ENCODE measurements at places on chromosomes 6 and 20.

DNA sequence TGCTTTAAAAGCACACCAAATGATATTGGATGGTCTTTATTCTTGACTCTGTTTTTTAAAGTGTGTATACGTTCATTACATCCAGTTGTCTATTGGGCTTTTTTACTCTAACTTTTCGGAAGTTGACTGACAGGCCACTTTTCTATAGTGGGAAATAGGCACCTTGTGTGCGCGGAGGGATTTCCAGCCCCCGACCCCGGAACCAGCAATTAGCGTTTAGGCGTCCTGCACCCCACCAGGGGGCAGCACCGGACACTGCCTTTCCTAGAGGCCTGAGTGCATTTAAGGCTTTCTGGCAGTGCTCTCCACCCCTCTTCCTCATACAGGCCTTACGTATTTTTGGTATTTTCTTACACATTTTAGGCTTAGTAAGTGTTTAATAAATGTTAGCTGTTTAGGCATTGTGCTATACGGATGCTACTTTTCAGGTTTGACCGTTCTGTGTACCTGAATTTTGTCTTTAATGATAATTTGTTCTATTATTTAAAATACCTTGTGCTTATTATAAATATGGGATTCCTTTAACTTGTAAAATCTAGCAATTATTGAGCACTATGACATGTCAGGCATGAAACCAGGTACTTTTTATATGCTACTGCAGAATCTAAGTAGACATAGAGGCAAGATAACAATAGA lies 231.8 kb downstream of the BCKDHB start:
- DNase-seq: peak; percentile 30

GRCh38 chr6:147820520-147820919 lies 312.0 kb downstream of the SAMD5 start:
- no peak for DNase-seq

DNA sequence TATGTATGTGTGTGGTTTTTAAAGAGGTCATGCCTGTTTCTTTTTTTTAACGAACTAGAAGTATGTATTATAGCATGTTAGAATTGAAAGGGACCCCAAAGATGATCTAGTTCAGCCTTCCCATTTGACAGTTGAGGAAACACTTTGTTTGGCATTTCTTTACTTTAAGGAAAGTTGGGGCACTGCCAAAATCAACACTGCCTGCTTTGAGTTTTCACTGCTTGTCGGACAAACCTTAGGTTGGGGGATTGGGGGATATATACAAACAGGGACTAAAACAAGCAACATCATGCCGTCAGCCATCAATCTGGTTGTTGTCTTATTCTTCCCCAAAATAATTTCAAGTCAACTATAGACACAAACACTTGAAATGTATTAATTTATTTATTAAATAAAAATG lies 14.1 kb upstream of the CALHM6 start:
- no peak for DNase-seq

DNA sequence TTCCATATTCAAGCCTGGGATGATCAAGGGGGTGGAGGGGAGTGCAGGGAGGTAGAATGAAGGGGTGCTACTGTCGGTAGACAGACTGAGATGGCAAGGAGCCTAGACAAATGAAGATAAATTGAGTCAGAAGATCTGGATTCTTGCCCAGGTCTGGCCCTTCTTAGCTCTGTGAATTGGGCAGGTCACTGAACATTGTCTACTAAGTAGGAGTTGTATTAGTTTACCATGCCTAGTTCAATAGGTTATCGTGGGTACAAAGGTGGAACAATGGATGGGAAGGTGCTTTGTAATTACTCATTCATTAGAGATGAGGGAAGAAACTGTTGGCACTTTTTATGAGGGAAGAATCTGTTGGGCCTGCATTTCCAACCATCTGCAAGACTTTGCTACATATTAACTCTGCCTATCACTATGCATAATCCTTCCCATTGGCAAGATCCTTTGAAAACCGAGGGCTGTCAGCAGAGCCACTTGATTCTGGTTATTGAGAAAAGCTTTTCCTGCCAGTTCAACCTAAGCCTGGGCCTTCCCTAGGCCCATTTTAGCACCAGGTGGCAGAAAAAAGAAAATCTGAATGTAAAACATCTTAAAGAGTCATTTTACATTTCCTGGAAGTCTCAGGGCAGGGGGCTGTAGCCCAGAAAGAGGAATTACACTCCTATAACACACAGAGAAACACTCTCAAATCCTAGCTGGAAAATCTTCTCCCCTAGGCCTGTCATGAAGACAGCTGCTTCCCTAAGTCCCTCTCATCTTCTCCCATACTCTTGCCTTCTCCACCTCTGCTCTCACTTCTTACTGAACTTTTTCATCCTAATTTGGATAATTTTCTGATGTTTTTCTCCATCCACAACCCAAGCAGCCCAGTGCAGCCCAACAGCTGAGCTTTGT lies 103.5 kb downstream of the CD24 start:
- no peak for DNase-seq

DNA sequence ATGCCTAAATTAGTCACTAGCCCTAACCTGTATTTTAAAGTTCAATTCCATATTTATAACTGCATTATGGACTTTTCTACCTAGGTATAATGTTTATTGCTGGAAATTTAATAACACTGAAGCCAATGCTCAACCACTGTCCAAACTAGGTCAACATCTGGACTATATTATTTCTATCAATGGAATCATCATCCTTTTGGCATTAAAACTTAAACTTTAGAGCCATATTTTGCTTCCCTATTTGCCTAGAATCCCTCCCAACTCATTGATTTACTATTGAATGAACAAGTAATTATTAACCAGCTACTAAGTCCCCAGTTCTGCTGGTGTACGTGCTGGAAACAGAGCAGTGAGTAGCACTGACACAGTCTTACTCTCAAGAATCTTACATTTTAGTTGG lies 291.7 kb upstream of the SPTLC3 start:
- no peak for DNase-seq

All from AG08396 (cell line).